ENCODE measurements at places on chromosomes 4 and X.

DNA sequence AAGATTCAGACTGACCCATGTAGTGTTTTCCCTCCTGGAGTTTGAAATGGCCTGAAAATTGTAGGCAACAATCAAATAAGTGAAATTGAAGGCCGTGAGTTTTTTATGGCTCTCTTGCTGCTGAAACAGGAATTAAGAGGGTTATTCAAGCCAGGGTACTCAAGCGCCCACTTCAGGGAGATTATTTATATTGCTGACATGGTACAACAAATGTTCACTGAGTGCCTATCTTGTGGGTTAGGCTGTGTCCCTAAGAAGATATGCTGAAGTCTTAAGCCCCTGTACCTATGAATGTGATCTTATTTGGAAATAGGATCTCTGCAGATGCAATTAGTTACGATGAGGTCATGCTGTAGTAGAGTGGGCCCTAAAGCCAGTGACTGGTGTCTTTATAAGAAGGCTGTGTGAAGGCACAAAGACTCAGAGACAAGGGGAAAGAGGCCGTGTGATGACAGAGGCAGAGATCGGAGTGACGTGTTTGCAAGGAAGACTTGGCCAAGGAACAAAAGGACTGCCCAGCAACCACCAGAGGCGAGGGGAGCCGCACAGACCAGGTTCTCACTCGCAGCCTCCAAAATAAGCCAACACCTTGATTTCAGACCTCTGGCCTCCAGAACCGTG lies 72.9 kb downstream of the MED28 start:
- no peak for DNase-seq

- DNase-seq = no peak
These were observed 180.4 kb downstream of the CPEB2 start for GRCh38 chr4:15182600-15183220.

GRCh38 chrX:104270916-104271512 lies 16.3 kb upstream of the ESX1 start:
- no peak for DNase-seq

DNA sequence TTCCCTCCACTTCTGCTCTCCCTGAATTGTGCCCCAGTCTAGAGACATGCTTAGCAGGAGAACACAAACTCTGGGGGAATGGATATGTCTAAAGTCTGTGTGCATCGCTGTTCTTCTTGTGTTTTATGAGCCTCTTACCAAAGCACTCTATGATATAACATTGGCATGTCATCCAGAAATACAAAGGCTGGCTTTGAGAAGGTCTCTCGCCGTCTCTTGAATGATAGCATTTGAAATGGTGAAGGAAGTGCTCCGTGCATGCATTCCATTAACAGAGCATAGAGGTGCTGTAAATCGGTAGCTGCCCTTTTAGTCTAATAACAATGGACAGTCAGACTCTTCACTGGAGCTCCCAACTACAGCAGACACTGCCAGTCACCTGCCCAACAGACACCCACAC lies 7.1 kb upstream of the FAM149A start:
- DNase-seq = no peak

All from DMS153 (cell line).